Hematopoietic multipotent progenitor cell treated with erythropoietin and hydrocortisone succinate and interleukin-3 and kit ligand, for 8 days (in vitro differentiated cells): ENCODE measurements at places on chromosomes 11 and 22.

DNA sequence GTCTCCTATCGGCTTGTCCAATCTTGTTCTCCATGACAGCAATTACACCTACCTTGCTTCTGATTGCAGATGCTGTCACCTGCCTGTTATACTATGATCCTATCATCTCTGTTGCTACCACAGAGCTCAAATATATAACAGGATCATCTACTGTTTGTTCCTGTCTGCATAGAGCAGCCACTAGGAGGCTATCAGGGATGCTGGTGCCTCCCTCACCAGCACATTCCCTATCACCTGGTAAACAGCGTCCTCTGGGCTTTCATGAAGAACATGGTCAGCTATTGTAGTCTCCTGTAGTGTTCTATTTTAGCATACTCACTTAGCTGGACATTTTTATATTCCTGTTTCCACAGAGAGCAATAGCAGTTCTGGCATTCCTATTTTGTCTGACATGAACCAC, 87.8 kb upstream of the FAT3 start:
- no peak for DNase-seq

DNA sequence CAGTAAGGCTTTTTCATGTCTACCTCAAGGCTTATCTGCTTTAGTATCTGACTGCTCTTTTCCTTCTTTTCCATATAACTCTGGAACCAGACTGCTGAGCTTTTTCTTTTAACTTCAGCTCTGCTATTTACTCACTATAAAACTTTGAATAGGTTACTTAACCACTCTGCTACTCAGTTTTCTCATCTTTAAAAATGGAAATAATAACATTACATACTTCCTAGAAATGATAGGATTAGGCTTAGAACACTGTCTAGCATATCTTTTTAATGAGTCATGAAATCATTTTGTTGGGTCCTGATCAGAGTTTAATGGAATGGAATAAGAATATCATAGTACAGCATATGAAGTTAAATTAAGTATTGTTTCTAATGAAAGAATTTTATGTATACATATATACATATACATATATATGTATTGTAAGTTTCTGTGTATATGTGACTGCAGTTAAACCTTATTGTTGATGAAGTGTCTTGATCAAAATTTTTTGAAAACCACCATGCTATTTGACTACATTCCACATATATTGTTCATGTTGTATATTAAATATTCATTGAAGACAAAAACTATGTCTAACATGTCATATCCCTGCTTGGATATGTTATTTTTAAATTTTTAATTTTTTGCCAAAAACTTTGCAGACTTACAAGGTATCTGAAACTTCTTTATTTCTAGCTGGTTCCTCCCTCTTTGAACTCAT, 120.2 kb downstream of the METTL15 start:
- DNase-seq: no peak

GRCh38 chr22:50009765-50010675, 2.5 kb downstream of the IL17REL start:
- no peak for DNase-seq

GRCh38 chr11:77522215-77522614, 48.3 kb upstream of the PAK1 start:
- no peak for DNase-seq

GRCh38 chr11:93225662-93226061, 27.9 kb upstream of the SLC36A4 start:
- peak; percentile 43 for DNase-seq

DNA sequence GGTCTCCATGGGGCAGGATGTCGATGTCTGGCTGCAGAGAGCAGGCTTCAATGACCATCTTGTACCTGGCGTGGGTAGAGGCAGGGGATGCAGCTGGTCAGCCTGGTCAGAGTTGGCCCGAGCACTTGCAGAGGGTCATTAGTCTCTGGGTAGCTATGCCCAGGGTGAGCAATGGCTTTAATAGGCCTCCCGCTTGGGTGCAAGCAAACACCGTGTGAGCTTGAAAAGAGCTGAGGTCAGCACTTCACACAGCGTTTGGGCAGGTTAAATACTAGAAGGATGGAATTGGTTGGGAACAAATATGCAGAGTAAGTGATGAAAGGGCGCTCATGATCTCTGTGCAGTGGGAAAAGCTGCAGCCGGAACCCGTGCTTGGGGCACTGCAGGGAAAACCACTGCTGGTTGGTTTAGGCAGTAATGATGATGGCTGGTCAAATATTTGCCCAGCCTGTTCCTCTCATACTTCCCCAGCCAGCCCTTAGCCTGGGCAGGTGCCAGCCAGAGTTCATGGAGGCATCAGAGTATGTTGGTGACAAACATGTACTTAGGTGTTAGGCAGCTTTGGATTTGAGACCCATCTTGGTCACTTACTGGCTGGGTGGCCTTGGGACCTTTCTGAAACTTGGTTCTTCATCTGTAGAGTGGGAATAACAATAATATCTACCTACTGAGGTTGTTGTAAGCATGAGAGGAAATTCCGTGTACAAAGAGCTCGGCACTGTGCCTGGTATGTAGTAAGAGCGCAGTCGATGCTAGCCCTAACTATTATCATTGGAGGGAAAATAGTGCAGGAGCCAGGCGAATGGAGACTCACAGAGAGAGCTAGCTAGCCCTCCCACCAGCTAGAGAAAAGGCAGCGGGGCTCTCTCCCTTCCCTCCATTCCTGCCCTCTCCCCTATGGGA, 25.2 kb upstream of the KCNJ11 start:
- no peak for DNase-seq
